ENCODE measurements at places on chromosomes 3 and 15. TPM values are rescaled to one million over a fixed set of nuclear protein-coding genes. Genes with fewer than 3 reads are reported as not detected.

DNA sequence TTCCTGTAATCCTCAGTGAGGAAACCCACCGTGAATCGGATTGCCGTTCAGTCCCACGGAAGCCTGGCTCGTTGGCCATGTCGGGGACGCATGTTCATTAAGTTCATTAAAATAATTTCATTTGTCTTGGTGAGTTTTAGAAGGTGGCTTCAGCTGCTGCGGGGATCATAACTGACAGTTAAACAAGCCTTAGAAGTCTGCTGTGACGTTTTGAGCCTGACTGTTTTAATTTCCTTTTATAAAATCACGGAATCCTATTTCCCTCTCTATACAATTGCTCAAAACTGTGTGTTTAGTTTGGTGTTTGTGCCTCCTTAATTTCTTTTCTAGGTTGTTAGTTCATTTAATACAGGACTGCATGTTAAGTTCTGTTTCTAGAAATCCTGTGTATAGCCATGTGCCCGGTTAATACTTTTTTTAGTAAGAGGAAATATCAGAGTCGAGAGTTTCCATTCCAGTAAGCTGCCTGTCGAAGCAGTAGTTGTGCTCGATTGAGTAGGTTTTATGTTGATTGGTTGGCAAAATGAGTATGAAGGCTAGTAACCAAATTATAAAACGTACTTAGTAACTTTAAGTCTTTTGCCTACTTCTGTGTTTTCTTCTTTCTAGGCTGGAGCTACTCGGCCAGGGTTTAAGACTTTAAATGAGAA, 705 bp downstream of the NIPA2 start:
- H3K36me3 ChIP-seq = peaks cover 2% of the 10 kb centered on the region
- H3K4me1 ChIP-seq = peaks cover 9% of the 10 kb centered on the region
- peak overlapping the region; percentile 85 for H3K4me3 ChIP-seq
- H3K27me3 ChIP-seq = no peaks in the 10 kb centered on the region
- H3K27ac ChIP-seq = peak overlapping the region; percentile 97

The CATSPER2 gene
- 0.88 TPM for polyA plus RNA-seq

DNA sequence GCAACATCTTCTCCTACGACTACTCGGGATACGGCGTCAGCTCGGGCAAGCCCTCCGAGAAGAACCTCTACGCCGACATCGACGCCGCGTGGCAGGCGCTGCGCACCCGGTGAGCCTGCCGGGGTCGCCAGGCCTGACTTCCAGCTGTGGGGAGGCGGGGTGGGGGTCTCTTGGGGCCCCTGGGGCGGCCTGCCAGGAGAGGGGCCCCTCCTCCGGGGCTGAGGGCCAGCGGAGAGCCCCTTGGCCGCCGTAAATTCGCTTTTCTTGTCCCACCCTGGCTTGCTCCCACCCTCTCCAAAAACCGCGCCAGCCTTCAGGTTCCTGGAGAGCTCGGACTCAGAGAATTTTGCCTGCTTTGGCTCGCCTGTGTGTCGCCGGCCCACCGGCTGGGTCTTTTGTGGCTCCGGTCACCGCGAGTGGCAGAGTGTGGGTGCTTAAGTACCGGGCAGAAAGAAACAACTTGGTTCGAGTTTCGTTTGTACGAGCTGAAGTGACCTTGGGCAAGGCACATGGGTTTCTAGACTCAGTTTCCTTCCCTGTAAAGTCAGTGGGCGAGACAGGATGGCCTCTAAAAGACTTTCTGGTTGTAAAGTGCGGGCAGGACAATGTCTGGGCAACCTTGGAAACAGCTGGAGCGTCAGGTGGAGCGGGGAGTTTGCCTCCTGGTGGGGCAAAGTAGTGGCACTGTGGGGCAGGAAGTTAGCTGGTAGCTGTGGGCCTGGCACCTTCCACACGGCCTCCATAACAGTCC, 976 bp downstream of the ABHD17C start:
- H3K27me3 ChIP-seq = peaks cover 5% of the 10 kb centered on the region
- peaks cover 20% of the 10 kb centered on the region for H3K4me1 ChIP-seq
- H3K36me3 ChIP-seq = no peaks in the 10 kb centered on the region
- peak; percentile 48 for DNase-seq

GRCh38 chr3:26623419-26624208, 1.0 kb downstream of the LRRC3B start:
- H3K36me3 ChIP-seq = peaks cover 2% of the 10 kb centered on the region
- H3K27ac ChIP-seq = peak overlapping the region; percentile 45
- peak overlapping the region; percentile 61 for H3K4me3 ChIP-seq
- peaks cover 18% of the 10 kb centered on the region for H3K27me3 ChIP-seq

DNA sequence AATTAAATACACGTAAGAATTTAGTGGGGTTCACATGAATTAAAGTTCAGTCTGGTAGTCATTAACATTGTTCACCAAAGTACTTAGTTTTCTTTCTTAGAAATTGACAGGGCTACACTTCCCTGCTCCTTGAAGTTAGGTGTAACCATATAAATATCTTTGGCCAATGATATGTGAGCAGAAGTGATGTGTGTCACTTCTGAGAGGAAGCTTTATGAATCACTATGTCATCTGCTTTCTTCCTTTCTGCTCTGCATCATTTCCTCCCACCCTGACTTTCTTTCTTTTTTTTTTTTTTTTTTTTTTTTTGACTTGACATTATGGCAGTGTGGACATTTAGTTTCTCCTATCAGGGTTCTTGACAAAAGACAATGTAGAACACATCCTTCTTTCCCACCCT, 156.2 kb upstream of the COL8A1 start:
- no peaks in the 10 kb centered on the region for H3K4me1 ChIP-seq
- H3K4me3 ChIP-seq = no peak overlapping the region
- H3K27me3 ChIP-seq = no peaks in the 10 kb centered on the region
- DNase-seq = no peak

- H3K4me3 ChIP-seq = no peak overlapping the region
- no peaks in the 10 kb centered on the region for H3K27me3 ChIP-seq
- no peak overlapping the region for H3K27ac ChIP-seq
These were observed 28.8 kb downstream of the GRAMD2A start for GRCh38 chr15:72168808-72169190.

DNA sequence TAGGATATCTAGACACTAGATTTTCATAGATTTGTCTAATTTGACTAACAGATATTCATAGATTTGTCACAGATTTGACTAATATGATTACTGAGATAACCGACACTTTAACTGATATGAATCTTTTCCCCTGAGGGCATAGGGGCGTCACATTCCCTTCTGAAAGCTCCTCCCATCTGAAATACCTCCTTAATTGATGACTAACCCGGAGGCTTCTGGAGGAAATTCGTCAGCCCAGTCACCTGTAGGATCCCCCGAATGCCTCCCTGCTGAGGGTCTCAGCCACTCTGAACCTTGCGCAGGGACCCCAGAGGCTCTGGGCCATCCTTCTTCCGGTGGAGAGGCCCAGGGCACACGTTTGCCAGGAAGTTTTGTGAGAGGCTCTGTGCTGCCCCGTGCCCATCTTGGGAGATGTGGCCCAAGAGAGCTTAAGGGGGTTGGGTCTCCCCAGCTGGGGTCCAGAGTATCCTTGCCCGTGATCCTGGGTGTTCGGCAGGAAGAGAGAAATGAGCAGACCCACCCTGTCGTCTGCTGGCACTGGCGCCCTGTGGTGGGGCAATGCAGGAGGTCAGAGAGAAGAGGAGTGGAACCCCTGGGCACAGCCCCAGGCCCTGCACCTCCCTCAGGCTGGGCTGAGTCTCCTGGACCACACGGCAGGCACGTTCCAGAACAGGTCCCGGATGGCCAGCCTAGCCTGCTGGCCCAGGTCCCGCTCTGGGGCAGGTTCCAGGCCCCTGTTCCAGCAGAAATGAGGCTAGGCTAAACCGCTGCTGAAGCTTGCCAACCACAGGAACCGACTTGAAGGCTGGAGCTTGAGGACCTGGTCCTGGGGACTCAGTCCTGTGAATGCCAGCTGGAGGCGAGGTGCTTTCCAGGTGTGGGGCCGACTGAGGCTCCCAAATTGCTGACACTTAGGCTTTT, 1.7 kb downstream of the PLA2G4D start:
- no peak overlapping the region for H3K4me3 ChIP-seq
- DNase-seq = peak; percentile 64
- H3K27me3 ChIP-seq = no peaks in the 10 kb centered on the region
- H3K36me3 ChIP-seq = no peaks in the 10 kb centered on the region
- H3K4me1 ChIP-seq = peaks cover 21% of the 10 kb centered on the region

- peaks cover 10% of the 10 kb centered on the region for H3K4me1 ChIP-seq
- H3K27me3 ChIP-seq = no peaks in the 10 kb centered on the region
- H3K27ac ChIP-seq = peak overlapping the region; percentile 21
- H3K4me3 ChIP-seq = no peak overlapping the region
- DNase-seq = peak; percentile 81
- H3K36me3 ChIP-seq = no peaks in the 10 kb centered on the region
These were observed 15.9 kb upstream of the COPG1 start for GRCh38 chr3:129233538-129233937.

- no peaks in the 10 kb centered on the region for H3K27me3 ChIP-seq
- H3K4me3 ChIP-seq = no peak overlapping the region
- DNase-seq = no peak
These were observed 14.6 kb downstream of the PLSCR5 start for GRCh38 chr3:146590521-146590920.

- H3K4me1 ChIP-seq = peaks cover 19% of the 10 kb centered on the region
- H3K27ac ChIP-seq = no peak overlapping the region
- H3K36me3 ChIP-seq = peaks cover 11% of the 10 kb centered on the region
- H3K27me3 ChIP-seq = peaks cover 8% of the 10 kb centered on the region
- DNase-seq = peak; percentile 72
These were observed 47.5 kb upstream of the MUC4 start for GRCh38 chr3:195859061-195859845.

The ZNF80 gene
- polyA plus RNA-seq = not detected
